ENCODE measurements at places on chromosomes 13 and 19.

DNA sequence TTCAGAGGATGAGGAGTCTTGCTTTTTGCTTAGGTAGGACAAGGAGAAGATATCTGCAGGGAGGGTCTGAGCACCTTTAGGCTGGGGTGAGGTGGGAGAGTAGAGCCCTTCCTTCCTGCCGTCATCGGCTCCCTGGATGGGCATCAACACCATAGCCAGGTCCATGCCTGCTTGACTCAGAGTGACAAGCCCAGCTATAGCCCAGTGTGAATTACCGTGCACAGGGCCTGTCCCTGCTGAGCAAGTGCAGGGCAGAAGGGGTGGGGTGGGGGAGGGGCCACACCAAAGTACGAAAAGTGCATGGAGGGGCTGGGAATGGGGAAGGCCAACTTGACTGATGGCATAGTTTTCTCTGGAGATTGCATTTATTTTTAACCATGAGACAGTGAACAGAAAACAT, 30.3 kb upstream of the RNF113B start:
- H3K4me3 ChIP-seq, result no peak overlapping the region
- no peaks in the 10 kb centered on the region for H3K4me1 ChIP-seq
- H3K36me3 ChIP-seq, result no peaks in the 10 kb centered on the region
- no peak for DNase-seq
- no peaks in the 10 kb centered on the region for H3K27me3 ChIP-seq

- no peak overlapping the region for H3K4me3 ChIP-seq
- no peaks in the 10 kb centered on the region for H3K27me3 ChIP-seq
- no peaks in the 10 kb centered on the region for H3K36me3 ChIP-seq
- no peak overlapping the region for H3K27ac ChIP-seq
- DNase-seq, result no peak
Observed at GRCh38 chr13:73835138-73835721, 299.0 kb downstream of the KLF12 start.

GRCh38 chr13:40187841-40188591, 478.4 kb downstream of the FOXO1 start:
- H3K27ac ChIP-seq, result no peak overlapping the region
- H3K4me3 ChIP-seq, result no peak overlapping the region
- no peak for DNase-seq
- H3K4me1 ChIP-seq, result peaks cover 31% of the 10 kb centered on the region
- H3K27me3 ChIP-seq, result peaks cover 4% of the 10 kb centered on the region

GRCh38 chr19:1417681-1418495, 10.5 kb downstream of the DAZAP1 start:
- peaks cover 58% of the 10 kb centered on the region for H3K4me1 ChIP-seq
- peaks cover 59% of the 10 kb centered on the region for H3K36me3 ChIP-seq
- no peak overlapping the region for H3K4me3 ChIP-seq
- DNase-seq, result no peak
- no peaks in the 10 kb centered on the region for H3K27me3 ChIP-seq
- peak overlapping the region; percentile 24 for H3K27ac ChIP-seq

DNA sequence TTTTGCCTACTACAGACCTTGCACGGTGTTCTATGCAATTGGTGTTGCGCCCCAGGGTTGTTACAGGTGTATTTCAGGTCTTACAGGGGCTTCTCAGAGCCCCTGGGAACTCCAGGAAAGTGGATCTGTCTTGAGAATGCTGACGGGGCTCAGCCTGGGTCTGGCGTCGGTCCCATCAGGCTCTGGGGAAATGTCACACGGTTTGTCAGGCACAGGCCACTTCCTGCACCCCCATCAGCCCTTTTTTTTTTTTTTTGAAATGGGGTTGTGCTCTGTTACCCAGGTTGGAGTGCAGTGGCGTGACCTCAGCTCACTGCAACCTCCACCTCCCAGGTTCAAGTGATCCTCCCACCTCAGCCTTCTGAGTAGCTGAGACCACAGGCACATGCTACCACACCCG, 13.2 kb downstream of the CLEC4G start:
- no peak overlapping the region for H3K4me3 ChIP-seq
- H3K27ac ChIP-seq, result no peak overlapping the region
- no peaks in the 10 kb centered on the region for H3K36me3 ChIP-seq
- no peaks in the 10 kb centered on the region for H3K4me1 ChIP-seq
- H3K27me3 ChIP-seq, result no peaks in the 10 kb centered on the region

DNA sequence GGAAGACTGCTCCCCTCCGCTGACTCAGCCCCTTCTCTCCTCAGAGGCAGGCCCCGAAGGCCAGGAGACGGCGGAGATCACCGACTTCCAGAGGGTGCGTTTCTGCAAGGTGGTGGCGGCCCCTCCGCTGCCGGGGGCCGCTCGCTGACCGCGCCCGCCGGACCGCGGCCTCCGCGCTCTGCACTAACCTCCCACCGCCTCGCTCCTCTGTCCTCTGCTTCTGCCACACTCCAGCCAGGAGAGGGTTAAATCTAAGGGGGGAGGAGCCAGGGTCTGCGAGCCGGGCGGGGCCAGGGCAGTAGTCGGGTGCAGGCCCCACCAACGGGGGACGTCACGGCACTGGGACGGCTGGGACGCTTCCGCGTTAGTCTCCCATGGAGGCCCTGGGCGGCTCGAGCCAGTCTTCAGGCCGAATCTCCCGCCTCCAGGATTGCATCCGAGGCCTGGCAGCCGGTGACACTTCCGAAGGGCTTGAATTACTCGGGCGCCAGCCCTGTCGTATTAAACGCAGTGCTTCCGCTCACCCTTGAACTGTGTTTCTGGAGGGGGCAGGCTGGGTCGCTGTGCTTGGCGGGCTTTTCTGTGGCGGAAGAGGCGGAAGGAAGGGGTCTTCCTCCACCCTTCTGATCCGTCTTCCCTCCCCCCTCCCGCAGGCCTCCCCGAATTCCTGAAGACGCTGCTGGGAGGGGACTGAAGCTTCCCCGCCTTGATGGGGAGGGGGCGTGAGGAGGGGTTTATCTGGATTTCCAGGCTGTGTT, 1.2 kb upstream of the INAFM1 start:
- peaks cover 25% of the 10 kb centered on the region for H3K36me3 ChIP-seq
- DNase-seq, result peak; percentile 95
- peak overlapping the region; percentile 99 for H3K27ac ChIP-seq
- peak overlapping the region; percentile 95 for H3K4me3 ChIP-seq

- H3K4me3 ChIP-seq, result no peak overlapping the region
- H3K4me1 ChIP-seq, result peaks cover 6% of the 10 kb centered on the region
- no peak overlapping the region for H3K27ac ChIP-seq
- no peaks in the 10 kb centered on the region for H3K36me3 ChIP-seq
Observed at GRCh38 chr13:23921451-23921888, 24.2 kb upstream of the C1QTNF9B start.

DNA sequence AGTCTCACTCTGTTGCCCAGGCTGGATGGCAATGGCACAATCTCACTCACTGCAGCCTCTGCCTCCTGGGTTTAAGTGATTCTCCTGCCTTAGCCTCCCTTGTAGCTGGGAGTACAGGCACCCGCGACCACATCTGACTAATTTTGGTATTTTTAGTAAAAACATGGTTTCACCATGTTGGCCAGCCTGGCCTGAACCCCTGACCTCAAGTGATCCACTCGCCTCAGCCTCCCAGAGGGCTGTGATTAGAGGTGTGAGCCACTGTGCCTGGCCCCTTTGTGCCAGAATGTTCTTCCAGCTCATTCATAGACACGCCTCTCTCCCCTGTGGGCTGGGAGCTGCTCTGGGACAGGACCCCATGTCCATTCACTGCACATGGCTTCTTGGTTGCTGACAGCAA, 9.1 kb downstream of the MYDGF start:
- DNase-seq, result no peak
- H3K27ac ChIP-seq, result no peak overlapping the region
- no peak overlapping the region for H3K4me3 ChIP-seq
- H3K4me1 ChIP-seq, result no peaks in the 10 kb centered on the region
- H3K27me3 ChIP-seq, result no peaks in the 10 kb centered on the region
- peaks cover 92% of the 10 kb centered on the region for H3K36me3 ChIP-seq

- no peak overlapping the region for H3K4me3 ChIP-seq
- no peak overlapping the region for H3K27ac ChIP-seq
- H3K4me1 ChIP-seq, result peaks cover 17% of the 10 kb centered on the region
Observed at GRCh38 chr13:29907670-29908069, 57.3 kb upstream of the UBL3 start.

DNA sequence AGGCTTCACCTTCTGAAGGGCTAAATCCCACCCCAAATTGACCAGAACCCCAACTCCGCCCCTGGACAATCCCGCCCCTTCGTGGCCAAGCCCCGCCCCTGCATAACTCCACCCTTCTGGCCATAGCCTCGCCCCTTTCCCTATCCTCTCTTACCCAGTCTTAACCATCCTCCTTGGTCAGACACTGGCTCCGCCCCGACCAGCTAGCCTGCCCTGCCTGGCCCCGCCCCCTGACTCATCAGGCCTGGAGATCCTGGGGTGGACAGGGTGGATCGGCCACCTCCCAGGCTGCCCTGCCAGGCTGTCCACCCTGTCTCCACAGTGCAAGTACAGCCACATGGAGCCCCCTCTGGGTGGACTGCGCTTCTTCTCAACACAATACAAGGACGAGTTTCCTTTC, 8.0 kb upstream of the ZNF358 start:
- H3K27ac ChIP-seq, result no peak overlapping the region
- H3K27me3 ChIP-seq, result peaks cover 7% of the 10 kb centered on the region
- H3K36me3 ChIP-seq, result no peaks in the 10 kb centered on the region
- H3K4me3 ChIP-seq, result no peak overlapping the region
- DNase-seq, result peak; percentile 87
- peaks cover 11% of the 10 kb centered on the region for H3K4me1 ChIP-seq

GRCh38 chr13:42807866-42808265, 26.5 kb downstream of the FAM216B start:
- H3K4me3 ChIP-seq, result no peak overlapping the region
- no peaks in the 10 kb centered on the region for H3K4me1 ChIP-seq
- H3K36me3 ChIP-seq, result no peaks in the 10 kb centered on the region
- no peak overlapping the region for H3K27ac ChIP-seq
- no peak for DNase-seq
- no peaks in the 10 kb centered on the region for H3K27me3 ChIP-seq

DNA sequence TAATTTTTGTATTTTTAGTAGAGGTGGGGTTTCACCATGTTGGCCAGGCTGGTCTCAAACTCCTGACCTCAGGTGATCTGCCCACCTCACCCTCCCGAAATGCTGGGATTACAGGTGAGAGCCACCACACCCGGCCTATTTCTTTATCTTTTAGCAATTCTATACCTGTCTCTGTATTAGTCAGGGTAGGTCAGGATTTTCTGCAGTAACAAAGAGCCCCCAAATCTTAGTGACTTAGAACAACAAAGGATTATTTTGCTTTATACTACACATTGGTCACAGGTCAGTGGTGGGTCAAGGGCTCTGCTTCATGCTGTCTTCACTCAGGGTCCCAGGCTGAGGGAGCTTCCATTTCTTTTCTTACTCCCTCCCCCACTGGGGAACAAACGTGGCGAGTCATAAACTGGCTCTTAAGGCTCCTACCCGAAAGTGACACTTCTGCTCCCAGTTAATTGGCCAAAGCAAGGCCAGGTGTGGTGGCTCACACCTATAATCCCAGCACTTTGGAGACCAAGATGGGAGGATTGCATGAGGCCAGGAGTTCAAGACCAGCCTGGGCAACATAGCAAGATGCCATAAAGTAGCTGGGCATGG, 6.8 kb downstream of the ITPKC start:
- peaks cover 57% of the 10 kb centered on the region for H3K36me3 ChIP-seq
- no peak overlapping the region for H3K27ac ChIP-seq
- H3K4me1 ChIP-seq, result peaks cover 54% of the 10 kb centered on the region
- no peak for DNase-seq
- no peak overlapping the region for H3K4me3 ChIP-seq
- H3K27me3 ChIP-seq, result no peaks in the 10 kb centered on the region

DNA sequence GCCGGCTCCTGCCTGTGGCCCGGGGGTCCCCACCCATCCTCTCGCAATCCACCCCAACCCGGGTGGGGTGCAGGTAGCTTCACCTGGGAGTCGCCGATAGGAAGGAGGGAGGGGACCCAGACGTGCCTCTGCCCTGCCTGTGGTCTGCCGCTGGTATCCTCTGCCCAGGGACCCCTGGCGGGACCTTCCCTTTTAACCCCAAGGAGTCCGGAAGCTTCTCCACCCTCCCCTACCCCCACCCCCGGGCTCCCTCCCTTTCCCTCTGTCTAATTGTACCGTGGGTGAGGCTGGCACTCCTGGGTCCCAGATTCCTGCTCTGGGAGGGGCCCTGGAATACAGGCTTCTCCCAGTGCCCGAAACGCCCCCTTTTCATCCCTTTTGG, at the start of gene KLK10:
KLK10 (minus strand) TSS at position 166 of the 382 bp plus-strand sequence. CDS start 579 bp downstream, outside the sequence.
- peak within 1 kb of the TSS; percentile 41 for H3K27ac ChIP-seq
- DNase-seq, result no peak
- peaks cover 66% of the 10 kb centered on the region for H3K27me3 ChIP-seq
- no peaks in the 10 kb centered on the region for H3K36me3 ChIP-seq
- H3K4me1 ChIP-seq, result peaks cover 18% of the 10 kb centered on the region

- DNase-seq, result no peak
- H3K27me3 ChIP-seq, result no peaks in the 10 kb centered on the region
- no peak overlapping the region for H3K27ac ChIP-seq
- no peaks in the 10 kb centered on the region for H3K36me3 ChIP-seq
- no peaks in the 10 kb centered on the region for H3K4me1 ChIP-seq
Observed at GRCh38 chr13:88526853-88527215, 855.7 kb downstream of the SLITRK5 start.

GRCh38 chr19:6126335-6126974, 9.0 kb upstream of the ACSBG2 start:
- no peak for DNase-seq
- H3K4me3 ChIP-seq, result no peak overlapping the region
- no peaks in the 10 kb centered on the region for H3K27me3 ChIP-seq
- no peak overlapping the region for H3K27ac ChIP-seq

DNA sequence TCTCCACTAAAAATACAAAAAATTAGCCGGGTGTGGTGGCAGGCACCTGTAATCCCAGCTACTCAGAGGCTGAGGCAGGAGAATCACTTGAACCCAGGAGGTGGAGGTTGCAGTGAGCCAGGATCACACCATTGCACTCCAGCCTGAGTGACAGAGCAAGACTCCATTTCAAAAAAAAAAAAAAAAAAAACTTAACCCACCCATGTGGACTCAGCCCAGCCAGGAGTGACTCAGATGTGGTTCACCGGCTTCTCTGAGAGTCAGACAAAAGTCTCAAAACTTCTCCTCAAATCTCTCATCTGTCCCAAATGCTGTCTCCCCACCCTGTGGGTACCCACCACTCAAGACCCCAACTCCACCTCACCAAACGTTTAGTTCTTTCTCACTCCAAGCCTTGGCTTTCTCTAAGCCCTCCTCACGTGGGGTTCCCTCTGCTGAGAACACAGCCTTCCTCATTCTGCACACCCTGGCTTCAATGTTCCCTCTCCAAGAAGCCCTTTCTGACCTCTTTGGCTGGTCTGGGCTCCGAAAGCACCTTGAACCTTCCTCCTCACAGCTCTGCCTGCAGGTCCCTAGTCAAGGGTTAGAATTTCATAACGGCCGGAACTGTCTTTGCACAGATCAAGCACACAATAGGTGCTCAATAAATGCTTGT, 11.1 kb upstream of the RAB3A start:
- no peaks in the 10 kb centered on the region for H3K4me1 ChIP-seq
- H3K4me3 ChIP-seq, result no peak overlapping the region
- no peaks in the 10 kb centered on the region for H3K36me3 ChIP-seq
- DNase-seq, result no peak
- H3K27ac ChIP-seq, result no peak overlapping the region

- H3K36me3 ChIP-seq, result no peaks in the 10 kb centered on the region
- DNase-seq, result peak; percentile 65
- H3K27ac ChIP-seq, result no peak overlapping the region
- H3K4me3 ChIP-seq, result peak overlapping the region; percentile 23
- peaks cover 77% of the 10 kb centered on the region for H3K27me3 ChIP-seq
- peaks cover 23% of the 10 kb centered on the region for H3K4me1 ChIP-seq
Observed at GRCh38 chr19:19540715-19541515, 2.9 kb downstream of the CILP2 start.

GRCh38 chr13:90217275-90217674, 1130.2 kb upstream of the MIR17HG start:
- no peaks in the 10 kb centered on the region for H3K36me3 ChIP-seq
- no peak overlapping the region for H3K4me3 ChIP-seq
- H3K27me3 ChIP-seq, result no peaks in the 10 kb centered on the region
- H3K4me1 ChIP-seq, result no peaks in the 10 kb centered on the region

Measured in lower lobe of right lung (tissue), 2 donors.